ENCODE measurements at places on chromosomes 6 and 20.
A peak's percentile ranks its signal among the peaks of the same experiment; 100 is the strongest.

GRCh38 chr20:53165452-53165851 is 193.3 kb downstream of the TSHZ2 start:
- DNase-seq = no peak

GRCh38 chr20:13865156-13865555 is 80.3 kb downstream of the NDUFAF5 start:
- no peak for DNase-seq

DNA sequence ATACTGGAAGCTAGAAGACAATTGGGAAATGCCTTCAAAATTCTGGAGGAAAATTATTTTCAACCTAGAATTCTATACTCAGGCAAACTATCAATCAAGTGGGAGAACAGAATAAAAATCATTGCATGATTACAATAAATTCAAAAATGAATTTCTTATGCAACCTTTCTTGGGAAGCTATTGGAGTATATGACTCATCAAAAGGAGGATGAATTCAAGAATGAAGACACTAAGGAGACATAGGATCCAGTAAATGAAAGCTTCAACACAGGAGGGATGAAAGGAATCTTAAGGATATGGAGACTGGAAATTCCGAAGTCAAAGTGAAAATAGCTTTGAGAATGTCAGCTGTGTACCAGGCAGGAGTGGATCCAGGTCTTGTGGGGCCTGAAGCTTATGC is 12.6 kb upstream of the UBR2 start:
- DNase-seq = no peak

DNA sequence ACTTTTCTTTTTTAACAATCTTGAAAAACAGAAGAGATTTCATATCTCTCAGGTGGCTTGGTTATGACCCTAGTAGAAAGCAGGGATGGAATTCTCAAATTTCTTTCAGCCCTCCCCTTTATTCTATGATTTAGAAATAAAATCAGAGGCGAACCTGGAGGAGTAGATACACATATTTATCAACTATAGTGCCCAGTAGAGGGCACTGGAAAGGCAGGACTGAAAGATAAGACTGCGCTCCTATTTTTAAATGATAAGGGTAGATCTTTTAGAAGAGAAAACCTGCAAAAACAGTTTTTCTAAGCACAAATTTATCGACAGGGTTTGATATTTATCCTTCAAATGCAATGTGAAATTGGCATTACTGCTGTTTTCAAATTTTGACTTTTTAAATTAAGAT is 1296.6 kb downstream of the EPHA7 start:
- DNase-seq = no peak

DNA sequence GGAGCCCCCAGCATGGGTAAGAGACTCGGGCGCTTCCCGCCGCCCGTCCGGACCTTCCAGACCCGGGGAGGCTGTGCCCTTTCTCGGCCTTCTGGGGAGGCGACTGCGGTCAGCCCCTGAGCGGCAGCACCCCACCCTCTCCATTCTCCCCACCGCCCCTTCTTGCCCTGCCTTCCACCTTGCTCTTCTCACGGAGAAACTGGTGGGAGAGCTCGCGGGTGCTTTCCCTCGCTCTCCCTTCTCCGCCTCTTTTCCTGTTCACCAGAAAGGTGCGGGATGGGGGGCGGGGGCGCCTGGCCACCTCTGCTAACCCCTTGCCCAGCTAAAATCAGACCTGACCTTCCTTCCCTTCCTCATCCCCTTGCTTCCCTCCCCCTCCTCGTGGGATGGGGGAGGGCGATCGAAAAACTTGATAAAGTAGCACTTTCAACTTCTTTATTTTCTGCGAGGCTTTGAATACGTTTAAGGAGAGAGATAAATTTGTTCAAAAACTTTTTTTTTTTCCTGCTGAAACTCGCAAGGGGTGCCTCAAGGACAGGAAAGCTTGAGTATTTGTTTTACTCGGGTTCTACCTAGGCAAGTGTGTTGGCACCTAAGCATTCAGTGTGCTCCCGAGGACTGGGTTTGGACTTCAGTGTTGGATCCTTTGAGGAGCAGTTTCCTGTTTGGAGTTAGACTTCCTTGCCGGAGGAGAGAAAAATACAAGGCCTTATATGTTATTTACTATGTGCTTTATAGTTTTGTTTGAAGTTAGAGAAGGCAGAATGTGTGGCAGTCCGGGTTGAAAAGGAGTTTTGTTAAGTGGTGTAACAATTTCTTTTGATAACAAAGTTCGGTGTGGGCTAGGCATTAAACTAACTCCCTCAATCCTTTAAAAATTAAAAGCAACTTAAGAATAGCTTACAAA is 897 bp downstream of the CD2AP start:
- no peak for DNase-seq

DNA sequence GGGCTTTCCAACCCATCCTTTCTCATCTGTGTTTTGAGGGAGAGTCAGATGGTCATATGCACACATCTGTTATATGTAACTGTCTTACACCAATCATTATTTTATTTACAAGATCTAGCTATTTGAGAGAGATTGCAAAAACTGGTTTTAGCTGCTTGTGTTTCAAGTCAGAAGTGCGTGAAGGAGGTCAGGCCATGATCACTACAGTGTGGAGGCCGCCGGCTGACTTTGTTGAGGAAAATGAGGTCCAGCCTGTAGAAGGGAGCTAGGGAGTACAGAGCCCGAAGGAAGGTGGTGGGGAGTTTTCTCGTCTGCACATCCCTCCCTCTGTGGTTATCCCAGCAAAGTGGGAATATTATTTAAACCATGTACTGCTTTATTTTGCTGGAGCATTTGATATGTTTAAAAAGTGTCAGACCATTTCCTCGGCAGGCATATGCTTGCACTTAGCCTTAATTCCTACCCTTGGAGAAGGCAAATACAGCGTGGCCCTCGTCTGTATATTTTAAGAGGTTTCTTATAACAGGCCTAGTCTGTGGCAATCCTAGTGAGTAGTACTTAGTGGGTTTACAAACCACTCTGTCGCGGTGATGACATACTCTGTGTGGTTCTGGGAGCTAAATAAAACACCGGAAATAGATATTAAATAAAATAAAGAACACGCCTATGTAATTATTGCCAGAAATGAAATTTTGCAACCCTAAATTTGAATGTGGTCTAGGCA is 95.6 kb downstream of the UST start:
- DNase-seq = no peak

DNA sequence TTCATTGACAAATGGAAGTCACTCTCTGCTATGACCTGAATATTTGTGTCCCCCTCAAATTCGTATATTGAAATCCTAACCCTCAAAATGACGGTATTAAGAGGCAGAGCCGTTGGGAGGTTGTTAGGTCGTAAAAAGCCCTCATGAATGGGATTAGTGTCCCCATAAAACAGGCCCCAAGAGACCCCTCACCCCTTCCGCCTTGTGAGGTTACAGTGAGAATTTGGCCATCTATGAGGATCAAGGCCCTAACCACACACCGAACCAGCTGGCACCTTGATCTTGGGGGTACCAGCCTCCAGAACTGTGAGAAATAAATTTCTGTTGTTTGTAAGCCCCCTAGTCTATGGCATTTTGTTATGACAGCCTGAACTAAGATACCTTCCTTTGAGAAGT is 52.5 kb upstream of the SLC22A16 start:
- no peak for DNase-seq

DNA sequence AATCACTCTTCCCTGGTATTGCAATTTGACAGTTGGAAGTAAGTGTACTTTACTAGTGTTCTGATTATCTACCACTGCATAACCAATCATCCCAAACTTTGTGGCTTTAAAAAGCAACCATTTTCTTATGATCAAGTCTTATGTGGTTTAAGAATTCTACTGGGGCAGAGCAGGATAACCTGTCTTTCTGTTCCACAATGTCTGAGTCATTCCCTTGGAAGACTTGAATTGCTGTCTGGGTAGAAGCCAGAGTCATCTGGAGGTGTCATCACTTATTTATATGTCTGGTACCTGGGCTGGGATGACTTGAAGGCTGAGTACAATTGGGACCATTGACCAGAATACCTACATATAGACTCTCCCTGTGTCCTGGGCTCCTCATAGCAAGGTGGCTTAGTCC is 644.3 kb downstream of the HDGFL1 start:
- no peak for DNase-seq

GRCh38 chr6:144252259-144252658 is 32.9 kb upstream of the UTRN start:
- DNase-seq = no peak

DNA sequence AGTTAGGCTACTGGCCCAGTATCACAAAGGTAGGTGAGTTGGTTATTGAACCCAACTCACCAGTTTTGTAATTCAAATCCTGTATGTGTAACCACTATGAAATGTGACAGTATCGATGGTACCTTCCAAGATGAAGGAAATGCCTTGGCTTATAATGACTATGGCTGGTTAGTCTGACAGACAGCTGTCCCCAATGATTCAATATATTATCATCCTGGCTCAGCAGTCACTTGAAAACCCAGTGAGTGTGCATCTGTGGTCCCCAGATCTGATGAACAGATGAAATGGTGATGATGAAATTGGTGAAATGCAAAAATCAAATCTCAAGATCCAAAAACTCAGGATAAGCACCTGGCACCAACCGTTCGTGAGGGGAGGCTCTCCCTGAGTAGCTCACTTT is 54.8 kb downstream of the TNFRSF21 start:
- DNase-seq = no peak

- no peak for DNase-seq
These were observed 838 bp downstream of the AHCY start for GRCh38 chr20:34302312-34302722.

- no peak for DNase-seq
These were observed 274.3 kb upstream of the FERMT1 start for GRCh38 chr20:6397115-6397514.

DNA sequence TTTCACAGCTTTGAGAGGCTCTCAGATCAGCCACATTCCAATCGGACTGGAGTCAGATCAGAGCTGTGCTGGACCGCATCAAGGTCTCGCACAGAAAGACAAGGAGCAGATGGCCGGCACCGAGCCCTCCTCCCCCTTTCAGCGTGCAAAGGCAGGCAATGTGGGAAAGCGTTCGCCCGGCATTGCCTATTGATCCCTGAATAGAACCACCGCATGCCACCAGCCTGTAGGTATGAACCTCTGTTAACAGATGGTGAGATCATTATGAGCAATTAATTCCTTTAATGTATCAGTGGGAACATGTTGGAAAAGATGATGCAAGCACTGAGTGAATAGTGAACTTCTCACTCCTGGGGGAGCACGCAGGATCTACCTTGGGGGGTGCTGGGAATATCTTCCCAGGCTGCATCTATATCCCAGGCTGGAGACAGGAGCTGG is 117.5 kb upstream of the ID4 start:
- DNase-seq = no peak

- no peak for DNase-seq
These were observed 315.8 kb downstream of the SOX4 start for GRCh38 chr6:21909321-21909720.

DNA sequence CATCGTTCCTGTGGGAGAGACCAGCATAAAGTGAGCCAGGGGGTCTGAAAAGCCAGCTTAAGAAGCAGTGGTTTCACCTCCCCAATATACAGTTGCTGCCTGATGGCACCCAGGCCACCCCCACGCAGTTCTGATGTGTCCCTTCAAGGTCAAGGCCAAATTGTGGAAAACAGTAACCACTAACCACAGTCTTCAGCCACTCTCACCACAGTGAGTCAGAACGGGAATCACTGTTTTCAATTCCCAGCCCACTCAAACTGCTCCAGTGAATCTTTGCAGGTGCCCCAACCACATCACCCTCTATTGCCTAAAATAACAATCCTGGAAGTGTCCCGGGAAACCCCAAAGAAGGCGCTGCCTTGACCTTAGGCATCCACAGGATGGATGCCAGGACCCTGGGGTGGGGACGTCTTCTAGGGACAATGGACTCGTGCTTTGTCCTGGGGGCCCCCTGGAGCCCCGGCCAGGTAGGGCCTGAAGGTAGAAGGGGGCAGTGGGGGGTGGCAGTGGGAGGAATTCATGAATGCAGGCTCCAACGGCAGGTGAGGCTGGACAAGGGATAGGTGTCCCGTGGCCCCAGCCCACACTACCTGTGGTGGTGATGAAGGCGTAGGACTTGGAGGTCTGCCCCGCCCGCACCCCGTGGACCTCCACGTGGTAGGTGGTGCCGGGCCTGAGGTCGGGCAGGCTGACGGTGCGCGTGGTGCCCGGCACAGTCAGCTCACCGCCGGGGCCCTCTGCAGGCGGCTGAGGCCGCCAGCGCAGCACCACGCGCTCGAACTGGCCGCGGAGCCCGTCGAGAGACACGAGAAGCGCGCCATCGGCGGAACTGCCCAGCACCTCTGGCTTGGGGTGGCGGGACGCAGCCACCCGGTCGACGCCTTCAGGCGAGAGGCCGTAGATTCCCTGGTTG is 22.2 kb downstream of the TNXB start:
- DNase-seq = no peak

DNA sequence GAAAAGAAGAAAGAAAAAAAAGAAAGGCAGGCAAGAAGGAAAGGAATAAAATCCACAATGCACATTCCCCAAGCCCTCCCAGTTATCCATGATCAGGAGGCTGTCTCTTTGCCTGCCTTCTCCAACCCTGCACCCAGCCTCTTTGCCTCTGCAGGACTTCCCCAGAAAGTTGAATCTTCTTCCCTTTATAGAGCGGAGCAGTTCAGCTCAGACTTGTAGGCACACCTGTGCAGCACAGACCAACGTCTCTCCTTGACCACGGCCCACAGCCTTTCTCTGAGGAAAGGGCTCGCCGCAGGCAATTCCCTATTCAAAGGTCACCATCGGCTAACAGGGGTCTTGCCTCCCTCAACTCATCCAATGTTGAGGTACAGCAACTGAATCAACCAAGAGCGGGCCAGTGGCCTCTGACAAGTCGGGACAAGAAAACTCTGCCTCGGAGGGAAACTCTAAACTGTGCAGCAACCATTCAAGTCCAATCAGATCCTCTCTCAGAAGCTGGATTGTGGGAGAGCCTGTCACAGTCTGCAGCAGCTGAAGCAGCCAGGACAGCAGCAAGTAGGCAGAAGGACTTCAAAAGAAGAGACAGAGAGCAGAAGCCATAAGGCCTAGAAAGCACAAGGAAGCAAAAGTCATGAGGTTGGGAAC is 529.2 kb upstream of the JARID2 start:
- DNase-seq = no peak

DNA sequence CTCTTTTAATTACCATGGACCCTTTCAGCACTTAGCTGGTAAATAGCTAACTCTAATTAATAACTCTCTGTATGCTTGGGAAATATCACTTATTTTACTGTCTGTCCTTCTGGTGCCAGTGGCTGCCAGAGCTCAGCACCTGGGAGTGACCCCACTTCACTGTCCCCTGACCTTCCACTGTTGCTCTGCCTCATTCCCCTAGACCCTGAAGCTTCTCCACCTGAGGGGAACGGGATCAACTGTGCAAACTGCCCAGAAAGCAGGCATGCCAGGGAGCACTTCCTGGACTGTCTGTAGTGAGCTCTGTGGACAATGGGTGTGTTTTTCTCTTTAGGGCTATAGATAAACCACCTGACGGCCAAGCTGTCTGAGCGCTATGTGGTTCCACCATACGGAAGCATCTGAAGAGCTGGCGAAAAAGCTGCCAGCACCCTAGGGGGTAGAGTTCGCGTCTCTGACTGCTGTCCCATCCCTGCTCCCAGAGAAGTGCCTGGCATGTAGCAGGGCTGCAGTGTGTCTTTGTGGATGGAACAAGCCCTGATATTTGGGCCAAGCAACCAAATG is 106.3 kb upstream of the FOXA2 start:
- DNase-seq = no peak

GRCh38 chr6:108565091-108565766 is 4.5 kb downstream of the FOXO3 start:
- DNase-seq = no peak

GRCh38 chr6:41735427-41736185 is at the start of gene TFEB:
Gene TFEB (minus strand): TSS chr6:41735608. CDS start chr6:41691213, 44,395 bp downstream.
- peak; percentile 91 for DNase-seq

- no peak for DNase-seq
These were observed 60.3 kb upstream of the DEK start for GRCh38 chr6:18324706-18325042.

All from activated CD4-positive, CD25-positive, alpha-beta regulatory T cell (primary cell).